ENCODE measurements at places on chromosomes 2 and 18. TPM values are rescaled to one million over a fixed set of nuclear protein-coding genes. Genes with fewer than 3 reads are reported as not detected.

TMEM37 gene
- 3.7 TPM for total RNA-seq

CELF4 gene
- total RNA-seq = 0.18 TPM

UGT1A1 gene
- total RNA-seq = not detected

IL1RL2 gene
- total RNA-seq = not detected

STEAP3 gene
- total RNA-seq = 2.3 TPM

WNT10A gene
- total RNA-seq = 0.15 TPM

PRKRA gene
- 42.1 TPM for total RNA-seq

UGT1A4 gene
- total RNA-seq = not detected

CXCR2 gene
- total RNA-seq = 0.91 TPM

LYG2 gene
- total RNA-seq = not detected

CPO gene
- not detected for total RNA-seq

FAM237A gene
- not detected for total RNA-seq

NEU4 gene
- total RNA-seq = 0.21 TPM

PID1 gene
- total RNA-seq = 38.8 TPM

CCDC150 gene
- total RNA-seq = 0.29 TPM

CPLX4 gene
- not detected for total RNA-seq

ITGA4 gene
- 112 TPM for total RNA-seq

GRCh38 chr2:41199334-41199733, 747.4 kb upstream of the SLC8A1 start:
- H3K36me3 ChIP-seq = no peaks in the 10 kb centered on the region
- H3K27ac ChIP-seq = no peak overlapping the region
- no peak for DNase-seq

- H3K4me3 ChIP-seq = no peak overlapping the region
- H3K27me3 ChIP-seq = no peaks in the 10 kb centered on the region
- H3K27ac ChIP-seq = no peak overlapping the region
- no peak for DNase-seq
- no peaks in the 10 kb centered on the region for H3K4me1 ChIP-seq
Measured at GRCh38 chr2:217451666-217452065, 551.1 kb downstream of the TNS1 start.

- H3K4me3 ChIP-seq = no peak overlapping the region
- no peak overlapping the region for H3K27ac ChIP-seq
- H3K36me3 ChIP-seq = no peaks in the 10 kb centered on the region
- H3K4me1 ChIP-seq = no peaks in the 10 kb centered on the region
- DNase-seq = no peak
Measured at GRCh38 chr2:52918551-52918950, 849.1 kb upstream of the CHAC2 start.

DNA sequence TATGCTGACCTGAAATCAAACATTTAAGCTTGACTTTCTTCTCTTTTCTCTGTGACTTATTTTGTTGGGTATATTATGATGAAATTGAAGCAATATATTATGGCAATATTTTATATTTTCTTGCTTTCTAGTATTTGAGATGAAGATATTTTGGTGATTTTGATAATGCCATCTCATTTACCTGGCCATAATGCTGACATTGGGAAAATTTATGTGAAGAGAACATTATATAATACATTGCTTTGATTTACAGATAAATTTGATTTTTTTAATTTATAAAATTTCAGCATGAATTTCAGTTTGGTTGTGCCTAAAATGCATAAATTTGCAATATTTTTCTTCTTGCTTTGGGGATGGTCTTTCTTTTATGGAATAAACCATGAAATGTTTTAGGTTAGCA, 1413.7 kb upstream of the TMEFF2 start:
- H3K4me1 ChIP-seq = no peaks in the 10 kb centered on the region
- no peak for DNase-seq
- no peaks in the 10 kb centered on the region for H3K27me3 ChIP-seq
- H3K36me3 ChIP-seq = no peaks in the 10 kb centered on the region

GRCh38 chr18:6940451-6940850, 177.1 kb downstream of the LAMA1 start:
- no peak overlapping the region for H3K27ac ChIP-seq
- H3K4me3 ChIP-seq = no peak overlapping the region
- no peaks in the 10 kb centered on the region for H3K36me3 ChIP-seq
- H3K4me1 ChIP-seq = no peaks in the 10 kb centered on the region
- DNase-seq = no peak

- H3K4me3 ChIP-seq = no peak overlapping the region
- DNase-seq = no peak
- no peaks in the 10 kb centered on the region for H3K27me3 ChIP-seq
Measured at GRCh38 chr18:74745633-74746403, 148.1 kb downstream of the ZNF407 start.

- no peak overlapping the region for H3K4me3 ChIP-seq
- H3K36me3 ChIP-seq = no peaks in the 10 kb centered on the region
- no peaks in the 10 kb centered on the region for H3K4me1 ChIP-seq
- no peak overlapping the region for H3K27ac ChIP-seq
- no peaks in the 10 kb centered on the region for H3K27me3 ChIP-seq
Measured at GRCh38 chr2:102126169-102126568, 16.4 kb upstream of the IL1R1 start.

- no peak for DNase-seq
- H3K36me3 ChIP-seq = no peaks in the 10 kb centered on the region
- no peak overlapping the region for H3K4me3 ChIP-seq
- no peaks in the 10 kb centered on the region for H3K4me1 ChIP-seq
Measured at GRCh38 chr18:58287353-58288274, 243.6 kb downstream of the NEDD4L start.

DNA sequence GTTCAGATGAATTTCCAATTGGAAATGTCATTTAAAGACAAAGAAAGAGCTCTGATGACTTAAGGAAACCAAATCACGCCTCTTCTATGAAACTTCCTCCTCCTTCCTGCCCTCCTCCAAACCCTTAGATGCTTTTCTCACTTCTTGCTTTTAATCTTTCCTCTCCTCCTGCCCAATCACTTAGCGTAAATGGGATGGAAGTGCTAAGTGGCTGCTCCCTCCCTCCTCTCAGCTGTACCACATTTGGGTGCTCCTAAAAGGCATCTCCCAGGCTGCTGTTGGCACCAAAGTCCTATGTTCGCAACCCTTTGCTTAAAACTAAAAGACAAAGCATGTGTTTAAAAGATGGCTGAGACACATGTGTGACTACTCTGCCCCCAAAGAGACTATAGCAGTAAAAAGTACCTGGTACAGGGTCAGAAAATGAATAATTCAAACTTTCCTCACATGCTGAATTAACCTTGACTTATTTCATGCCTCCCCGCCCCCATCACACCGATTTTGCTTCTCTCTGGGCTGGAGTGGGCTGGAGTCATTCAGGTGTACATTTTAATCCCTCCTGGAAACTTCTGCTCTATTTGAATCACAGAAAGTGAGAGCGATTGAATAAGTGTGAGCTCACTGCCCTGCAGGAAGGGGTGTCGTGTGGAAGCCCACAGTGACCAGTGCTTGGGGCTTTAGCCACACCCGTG, 59.2 kb upstream of the KLF7 start:
- H3K4me3 ChIP-seq = no peak overlapping the region
- no peak overlapping the region for H3K27ac ChIP-seq
- no peak for DNase-seq
- H3K27me3 ChIP-seq = no peaks in the 10 kb centered on the region
- H3K4me1 ChIP-seq = peaks cover 5% of the 10 kb centered on the region
- no peaks in the 10 kb centered on the region for H3K36me3 ChIP-seq

- H3K4me1 ChIP-seq = peaks cover 5% of the 10 kb centered on the region
- H3K4me3 ChIP-seq = no peak overlapping the region
- no peaks in the 10 kb centered on the region for H3K36me3 ChIP-seq
- no peak for DNase-seq
- no peak overlapping the region for H3K27ac ChIP-seq
- H3K27me3 ChIP-seq = no peaks in the 10 kb centered on the region
Measured at GRCh38 chr2:38586931-38587330, 15.8 kb downstream of the HNRNPLL start.

DNA sequence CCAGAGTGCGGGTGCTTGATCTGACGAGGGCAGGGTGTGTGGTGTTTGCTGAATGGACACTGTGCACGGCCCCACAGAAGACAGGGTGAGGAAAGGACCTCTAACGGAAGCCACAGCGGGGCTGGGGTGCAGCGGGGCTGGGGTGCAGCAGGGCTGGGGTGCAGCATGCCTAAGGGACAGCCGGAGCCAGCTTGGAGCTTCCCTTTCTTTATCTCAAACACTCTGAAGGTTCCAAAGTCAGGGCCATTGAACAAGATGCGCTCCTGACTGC, 35.0 kb downstream of the PXDN start:
- DNase-seq = no peak
- H3K27ac ChIP-seq = no peak overlapping the region
- H3K27me3 ChIP-seq = no peaks in the 10 kb centered on the region
- H3K36me3 ChIP-seq = no peaks in the 10 kb centered on the region
- H3K4me3 ChIP-seq = no peak overlapping the region
- H3K4me1 ChIP-seq = no peaks in the 10 kb centered on the region

DNA sequence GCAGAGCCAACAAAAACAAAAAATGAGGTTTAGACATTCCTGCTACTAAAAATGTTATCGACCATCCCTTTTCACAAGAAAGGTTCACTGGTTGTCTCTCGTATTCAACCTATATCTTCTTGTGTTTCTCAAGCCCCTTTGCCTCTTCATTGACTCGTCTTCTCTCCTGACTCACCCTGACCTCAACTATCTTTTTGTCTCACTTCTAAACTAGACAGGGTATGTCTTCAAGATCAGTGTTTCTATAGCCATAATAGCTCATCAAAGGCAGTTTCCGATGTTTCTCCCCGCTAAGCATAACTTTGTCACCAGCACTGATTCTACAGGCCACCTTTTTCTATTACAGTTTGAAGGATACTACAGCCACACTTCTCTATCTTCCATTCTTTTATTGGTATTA, 178.4 kb downstream of the MEMO1 start:
- no peak overlapping the region for H3K4me3 ChIP-seq
- H3K36me3 ChIP-seq = no peaks in the 10 kb centered on the region
- H3K27me3 ChIP-seq = no peaks in the 10 kb centered on the region
- no peak overlapping the region for H3K27ac ChIP-seq

- H3K4me1 ChIP-seq = peaks cover 5% of the 10 kb centered on the region
- no peak for DNase-seq
- no peaks in the 10 kb centered on the region for H3K36me3 ChIP-seq
- H3K27ac ChIP-seq = peak overlapping the region; percentile 82
- no peak overlapping the region for H3K4me3 ChIP-seq
Measured at GRCh38 chr2:20580690-20581437, 70.0 kb downstream of the HS1BP3 start.

DNA sequence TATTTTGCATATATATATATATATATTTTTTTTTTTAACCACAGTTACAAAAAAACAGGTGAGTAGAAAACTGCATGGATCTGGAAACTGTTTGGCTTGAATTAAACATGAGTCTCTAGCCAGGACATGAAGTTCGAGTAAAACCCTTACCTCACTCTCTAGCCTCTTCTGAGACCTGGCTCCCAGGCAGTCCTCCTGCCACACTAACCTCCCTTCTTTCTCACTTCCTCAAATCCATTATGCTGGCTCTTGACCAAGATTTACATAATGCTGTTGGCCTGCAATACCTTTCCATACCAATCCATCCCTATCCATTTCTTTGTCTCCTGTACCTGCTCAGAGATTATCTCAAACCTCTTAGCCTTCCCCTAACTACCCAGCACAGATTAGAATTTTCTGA, 34.0 kb downstream of the PIGN start:
- no peak for DNase-seq
- H3K36me3 ChIP-seq = no peaks in the 10 kb centered on the region
- no peaks in the 10 kb centered on the region for H3K4me1 ChIP-seq
- no peaks in the 10 kb centered on the region for H3K27me3 ChIP-seq

GRCh38 chr2:57726294-57726693, 320.3 kb upstream of the VRK2 start:
- DNase-seq = no peak
- no peaks in the 10 kb centered on the region for H3K4me1 ChIP-seq
- no peaks in the 10 kb centered on the region for H3K27me3 ChIP-seq
- H3K4me3 ChIP-seq = no peak overlapping the region

GRCh38 chr2:29412197-29412925, 297.1 kb downstream of the CLIP4 start:
- DNase-seq = no peak
- no peak overlapping the region for H3K27ac ChIP-seq
- H3K27me3 ChIP-seq = no peaks in the 10 kb centered on the region
- no peaks in the 10 kb centered on the region for H3K4me1 ChIP-seq
- no peak overlapping the region for H3K4me3 ChIP-seq
- no peaks in the 10 kb centered on the region for H3K36me3 ChIP-seq

DNA sequence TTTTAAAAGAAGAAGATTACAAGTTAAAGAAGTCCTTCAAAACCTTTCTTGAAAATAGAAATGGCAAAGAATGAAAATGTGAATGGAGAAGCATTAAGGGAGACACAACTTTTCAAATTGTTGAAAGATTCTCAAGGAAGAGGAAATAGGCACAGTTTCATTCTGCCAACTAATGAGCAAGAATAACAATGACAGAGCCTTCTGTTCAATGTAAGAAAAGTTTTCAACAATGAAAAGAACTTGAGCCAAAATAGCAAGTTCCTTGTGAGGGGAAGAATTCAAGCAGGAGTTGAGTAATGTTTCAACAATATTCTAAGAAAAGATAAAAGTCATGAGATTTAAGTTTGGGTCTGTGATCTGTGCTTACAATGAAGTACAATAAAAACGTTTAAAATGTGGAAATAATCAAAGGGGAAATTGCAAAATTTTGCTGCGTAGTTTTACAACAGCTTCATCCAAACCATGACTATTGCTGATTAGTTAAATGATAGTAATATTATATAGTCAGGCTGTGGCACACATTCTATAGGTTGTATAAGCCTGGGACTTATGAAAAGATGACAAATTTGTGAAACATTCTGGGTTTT, 122.6 kb downstream of the METTL4 start:
- no peaks in the 10 kb centered on the region for H3K36me3 ChIP-seq
- no peak for DNase-seq
- H3K4me3 ChIP-seq = no peak overlapping the region
- no peaks in the 10 kb centered on the region for H3K27me3 ChIP-seq
- no peak overlapping the region for H3K27ac ChIP-seq

DNA sequence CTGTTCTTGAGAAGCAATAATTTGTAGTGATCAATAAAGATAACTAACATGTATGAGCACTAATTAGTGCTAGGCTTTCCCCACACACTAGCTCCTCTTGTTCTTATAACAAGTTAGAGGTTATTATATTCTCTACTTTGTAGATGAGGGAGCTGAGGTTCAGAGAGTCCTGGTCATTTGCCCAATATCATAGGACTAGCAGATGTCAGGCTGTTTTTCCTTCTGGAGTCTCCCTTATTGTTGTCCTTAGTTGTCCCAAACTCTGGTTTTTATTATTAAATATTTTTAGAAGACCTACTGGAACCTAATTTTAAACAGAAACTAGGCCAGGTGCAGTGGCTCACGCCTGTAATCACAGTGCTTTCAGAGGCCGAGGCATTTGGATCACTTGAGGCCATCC, 16.5 kb upstream of the TTC39C start:
- no peaks in the 10 kb centered on the region for H3K36me3 ChIP-seq
- H3K27ac ChIP-seq = no peak overlapping the region
- no peaks in the 10 kb centered on the region for H3K4me1 ChIP-seq
- no peak for DNase-seq
- H3K27me3 ChIP-seq = no peaks in the 10 kb centered on the region

DNA sequence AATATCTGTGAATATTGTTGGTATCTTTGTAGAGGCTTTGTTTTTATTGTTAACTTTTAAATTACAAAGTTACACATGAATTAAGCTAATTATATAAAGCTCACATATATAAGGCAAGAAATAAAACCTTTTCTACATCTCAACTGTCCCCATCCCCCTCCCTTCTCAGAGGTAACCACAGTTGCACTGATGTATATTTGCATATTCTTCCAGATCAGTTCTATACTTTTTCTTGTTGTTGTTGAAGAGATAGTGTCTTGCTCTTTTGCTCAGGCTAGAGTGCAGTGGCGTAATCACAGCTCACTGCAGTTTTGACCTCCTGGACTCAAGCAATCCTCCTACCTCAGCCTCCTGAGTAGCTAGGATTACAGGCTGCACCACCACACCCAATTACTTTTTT, 36.0 kb upstream of the CDC42EP3 start:
- H3K27ac ChIP-seq = peak overlapping the region; percentile 57
- no peak for DNase-seq

Measured in uterus (tissue), 4 donors.